COLO829 (cell line): ENCODE measurements at places on chromosomes 13 and 19.

GRCh38 chr13:50227361-50227760, 212.1 kb downstream of the KCNRG start:
- DNase-seq, result no peak

GRCh38 chr13:99448546-99448945, 52.7 kb upstream of the TM9SF2 start:
- no peak for DNase-seq

- no peak for DNase-seq
Observed at GRCh38 chr19:3125900-3126524, 9.8 kb upstream of the GNA15 start.

DNA sequence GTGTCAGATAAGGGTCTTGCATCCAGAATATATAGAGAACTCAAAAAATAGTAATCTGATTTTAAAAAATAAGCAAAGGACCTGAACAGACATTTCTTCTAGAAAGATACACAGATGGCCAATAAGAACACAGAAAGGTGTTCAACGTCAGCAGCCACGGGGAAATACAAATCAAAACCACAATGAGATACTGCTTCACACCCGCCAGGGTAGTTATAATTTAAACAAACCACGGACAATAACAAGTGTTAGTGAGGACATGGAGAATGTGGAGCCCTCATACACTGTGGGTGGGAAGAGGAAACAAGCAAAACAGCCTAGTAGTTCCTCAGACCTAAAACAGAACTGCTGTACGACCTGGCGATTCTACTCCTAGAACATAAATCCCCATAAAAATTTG, 26.7 kb upstream of the NAPA start:
- no peak for DNase-seq

DNA sequence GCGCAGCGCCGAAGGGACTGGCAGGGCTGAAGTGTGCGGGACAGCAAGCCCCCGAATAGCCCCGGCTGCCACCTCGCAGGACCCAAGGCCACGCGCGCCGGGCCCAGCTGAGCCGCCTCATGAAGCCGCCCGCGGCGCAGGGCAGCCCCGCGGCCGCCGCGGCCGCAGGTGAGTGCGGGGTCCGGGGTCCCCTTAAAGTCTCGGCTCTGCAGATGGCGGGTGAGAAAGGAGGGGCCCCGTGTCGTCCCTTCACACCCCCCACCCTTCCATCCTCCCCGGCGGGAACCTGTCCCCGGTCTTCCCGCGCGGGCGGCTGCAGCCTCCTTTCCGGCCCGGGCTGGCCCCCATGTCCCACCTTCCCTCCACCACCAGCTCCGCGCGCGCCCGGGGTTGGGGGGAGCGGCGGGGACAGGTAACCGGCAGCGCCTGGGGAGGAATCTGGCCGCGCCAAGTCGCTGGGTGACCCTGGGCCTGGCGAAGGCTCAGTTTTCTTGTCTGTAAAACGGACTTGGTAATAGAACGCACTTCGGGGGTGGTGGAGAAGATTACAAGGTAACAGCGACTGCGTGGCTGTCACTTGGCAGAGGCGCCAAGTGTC, 338 bp downstream of the RGCC start:
- DNase-seq, result no peak

DNA sequence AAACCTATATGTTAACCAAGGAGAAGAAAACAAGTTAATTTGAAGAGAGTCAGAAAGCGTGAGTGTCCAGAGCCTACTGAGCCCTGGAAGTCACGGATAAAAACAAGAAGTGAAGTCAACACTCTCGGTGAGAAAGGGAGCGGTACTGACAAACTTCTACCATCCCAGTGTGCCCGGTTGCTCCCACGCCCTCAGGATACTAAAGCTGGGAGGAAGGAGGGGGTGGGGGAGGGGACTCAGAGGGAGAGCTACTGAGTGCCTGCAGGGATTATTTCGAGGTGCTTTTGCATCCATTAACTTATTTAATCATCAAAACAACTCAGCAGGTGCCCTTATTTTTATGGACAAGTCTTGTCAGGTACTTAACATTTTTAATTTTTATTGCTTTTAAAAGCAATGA, 166.2 kb downstream of the ZIC5 start:
- DNase-seq, result no peak

DNA sequence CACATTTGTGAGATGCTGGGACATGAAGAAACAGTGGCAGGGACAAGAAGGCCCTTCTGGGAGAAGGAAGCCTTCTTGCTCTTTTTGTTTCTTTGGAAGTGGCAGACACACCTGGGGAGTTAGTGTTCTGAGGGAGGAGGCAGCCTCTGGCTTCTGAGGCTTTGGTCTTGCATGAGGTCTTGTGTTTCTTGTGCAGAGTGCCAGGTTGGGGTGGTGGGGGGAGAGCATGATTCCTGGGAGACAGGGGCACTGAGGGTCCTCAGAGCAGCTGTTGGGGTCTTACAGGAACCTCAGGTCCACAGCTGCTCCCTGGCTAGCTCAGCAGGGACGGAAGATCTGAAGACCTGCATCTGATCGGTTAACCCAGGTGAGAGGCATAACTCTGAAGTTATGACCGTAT, 167.5 kb upstream of the ZNF536 start:
- no peak for DNase-seq

GRCh38 chr19:43748205-43748594, 6.6 kb downstream of the SMG9 start:
- DNase-seq, result no peak

DNA sequence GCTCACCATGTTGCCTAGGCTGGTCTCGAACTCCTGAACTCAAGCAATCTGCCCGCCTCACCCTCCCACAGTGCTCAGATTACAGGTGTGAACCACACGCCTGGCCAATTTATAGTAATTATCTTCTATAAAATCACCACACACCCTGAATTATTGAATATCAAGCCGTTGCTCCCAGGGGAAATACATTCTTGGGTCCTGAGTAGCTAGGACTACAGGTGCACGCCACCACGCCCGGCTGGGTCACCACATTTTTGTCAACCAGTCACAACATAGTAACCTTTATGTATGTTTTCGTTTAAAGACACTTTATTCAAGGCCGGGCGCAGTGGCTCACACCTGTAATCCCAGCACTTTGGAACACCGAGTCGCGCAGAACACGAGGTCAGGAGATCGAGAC, 8.3 kb downstream of the CBLC start:
- no peak for DNase-seq

- DNase-seq, result no peak
Observed at GRCh38 chr19:47520343-47520806, 5.5 kb upstream of the NAPA start.

GRCh38 chr19:42311657-42312056, 1.5 kb upstream of the TMEM145 start:
- peak; percentile 82 for DNase-seq

GRCh38 chr13:111139873-111140561, 24.9 kb downstream of the ARHGEF7 start:
- no peak for DNase-seq

- no peak for DNase-seq
Observed at GRCh38 chr19:13796301-13797057, 1.2 kb downstream of the ZSWIM4 start.

GRCh38 chr19:37987356-37988332, 80.6 kb downstream of the SIPA1L3 start:
- no peak for DNase-seq

DNA sequence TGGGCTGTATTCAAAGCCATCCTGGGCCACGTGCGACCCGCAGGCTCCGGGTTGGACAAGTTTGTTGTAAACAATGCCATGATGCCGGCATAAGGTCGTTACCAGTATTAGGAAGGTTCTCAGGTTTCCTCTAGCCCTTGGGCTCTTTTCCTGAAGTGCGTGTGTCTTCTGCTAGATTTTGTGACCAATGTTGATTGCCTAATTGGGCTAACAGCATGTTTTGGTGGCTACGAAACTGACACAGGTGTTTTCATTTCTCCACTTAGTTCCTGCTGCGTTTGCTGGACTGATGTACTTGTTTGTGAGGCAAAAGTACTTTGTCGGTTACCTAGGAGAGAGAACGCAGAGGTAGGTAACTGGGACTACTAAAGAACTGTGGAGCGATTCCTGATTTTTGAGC, 20.3 kb downstream of the ALOX5AP start:
- no peak for DNase-seq

DNA sequence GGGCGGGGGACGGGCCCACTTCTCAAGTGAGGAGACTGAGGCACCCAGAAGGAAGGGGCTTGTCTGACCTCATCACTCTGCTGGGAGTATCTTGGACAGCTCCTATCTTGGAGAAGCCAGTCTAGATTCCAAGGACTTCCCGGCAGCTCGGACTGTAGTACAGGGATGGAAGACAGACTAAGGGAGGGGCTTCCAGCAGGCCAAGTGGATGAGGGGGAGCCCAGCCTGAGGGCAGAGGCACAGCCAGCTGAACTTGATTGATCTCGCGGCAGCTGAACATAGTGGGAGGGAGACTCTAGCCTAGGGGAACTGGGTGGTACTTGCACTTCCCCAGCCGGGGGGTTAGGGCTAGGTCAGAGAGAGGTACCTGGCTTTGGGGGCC, 711 bp downstream of the CILP2 start:
- DNase-seq, result no peak

- no peak for DNase-seq
Observed at GRCh38 chr13:25335856-25336255, 34.4 kb downstream of the NUP58 start.

DNA sequence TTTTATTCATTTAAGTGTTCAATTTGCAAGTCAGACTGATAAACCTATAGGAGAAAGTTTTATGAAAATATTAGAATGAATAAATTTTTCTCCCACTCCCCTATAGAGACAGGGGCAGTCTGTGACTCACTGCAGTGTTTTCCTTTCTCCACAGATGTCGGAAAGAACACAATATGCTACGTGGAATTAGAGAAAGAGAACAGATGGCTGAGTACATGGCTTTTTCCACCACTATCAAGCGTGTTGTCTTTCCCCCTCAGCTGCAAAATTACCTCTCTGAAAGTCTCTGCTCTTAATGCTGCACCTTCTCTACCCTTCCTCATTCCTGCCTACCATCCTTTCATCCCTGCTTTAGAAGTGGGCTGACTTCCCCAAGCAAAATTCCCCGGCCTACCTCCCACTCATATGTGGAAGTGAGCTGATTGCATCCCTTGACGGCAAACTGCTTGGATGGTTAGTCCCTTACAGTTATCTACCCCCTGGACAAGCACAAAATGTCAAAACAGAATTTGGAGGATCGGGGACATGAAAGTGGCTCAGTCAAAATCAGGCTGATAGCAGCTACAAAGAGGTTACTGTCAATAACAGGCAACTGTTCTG, 30.0 kb downstream of the FLT1 start:
- DNase-seq, result no peak

DNA sequence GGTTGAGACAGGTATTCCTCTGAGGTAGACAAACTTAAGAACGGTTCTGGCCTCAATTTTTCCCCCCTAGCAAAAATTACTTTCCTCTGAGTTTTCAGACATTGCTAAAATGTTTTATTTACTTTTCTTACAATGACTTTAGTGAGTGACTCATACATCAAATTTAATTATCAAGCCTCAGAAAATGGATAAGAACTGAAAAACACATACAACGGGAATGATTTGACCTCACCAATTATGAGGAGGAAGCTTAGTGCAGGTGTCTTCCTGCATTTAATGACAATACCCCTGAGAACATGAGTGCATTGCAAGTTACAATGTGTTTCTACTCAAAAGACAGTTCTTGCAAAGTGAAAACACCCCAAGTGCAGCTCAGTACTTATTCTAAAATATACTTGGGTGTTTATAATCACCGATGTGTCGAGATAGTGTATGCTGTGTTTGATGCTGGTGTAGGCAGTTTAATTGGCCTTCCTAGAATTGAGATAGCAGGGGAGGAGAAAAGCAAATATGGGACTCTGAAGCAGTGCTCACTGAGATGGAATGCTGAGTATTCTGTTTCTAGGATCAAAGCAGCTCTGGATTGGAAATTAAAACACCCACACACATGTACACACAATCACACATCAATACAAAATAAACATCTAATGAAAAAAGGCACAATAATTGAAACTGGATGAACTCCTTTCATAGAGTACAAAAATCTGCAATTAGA, 189.5 kb upstream of the SLC10A2 start:
- DNase-seq, result no peak

DNA sequence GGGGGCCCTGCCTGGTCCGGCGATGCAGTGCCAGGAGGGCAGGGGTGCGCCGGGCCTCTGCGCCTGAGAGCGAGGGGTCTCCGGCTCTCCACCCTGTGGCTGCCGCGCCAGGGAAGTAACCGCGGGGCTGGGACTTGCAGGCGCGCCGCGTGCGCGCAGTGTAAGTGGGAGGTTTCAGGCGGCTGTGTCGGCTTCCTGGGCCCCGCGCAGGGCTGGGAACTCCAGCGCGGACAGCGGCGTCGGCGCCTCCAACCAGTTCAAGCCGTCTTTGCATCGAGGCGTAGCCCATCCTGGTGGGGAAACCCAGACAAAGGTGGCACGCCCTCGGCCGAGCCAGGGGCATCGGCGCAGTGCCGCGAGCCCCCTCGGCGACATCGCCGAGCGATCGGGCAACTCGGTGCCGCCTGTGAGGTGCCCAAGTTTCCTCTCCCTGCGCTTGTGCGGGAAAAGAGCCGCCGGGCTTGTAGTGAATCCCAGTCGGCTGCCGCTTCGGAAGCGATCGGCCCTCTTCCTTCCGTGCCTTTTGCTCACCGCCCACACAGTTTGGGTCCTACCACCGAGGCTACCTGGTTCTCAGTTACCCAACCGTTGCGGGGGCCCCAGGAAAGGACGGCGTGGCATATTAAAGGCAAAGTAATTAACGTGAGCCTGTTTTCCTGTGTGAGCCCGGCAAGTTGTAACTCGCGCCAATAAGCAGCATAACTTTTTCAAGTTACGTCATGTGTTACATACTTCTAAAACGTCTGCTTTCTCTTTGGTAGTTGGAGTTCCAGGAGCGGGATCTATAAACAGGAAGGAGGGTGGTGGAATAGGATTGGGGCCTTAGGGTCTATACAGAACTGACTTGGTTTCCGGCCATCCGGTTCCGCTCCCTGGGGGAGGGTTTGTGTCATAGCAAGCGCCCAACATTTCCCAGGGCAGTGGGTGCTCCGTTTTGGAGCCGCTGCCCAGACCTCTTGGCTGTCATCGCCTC, 1.2 kb downstream of the LRCH1 start:
- peak; percentile 62 for DNase-seq

DNA sequence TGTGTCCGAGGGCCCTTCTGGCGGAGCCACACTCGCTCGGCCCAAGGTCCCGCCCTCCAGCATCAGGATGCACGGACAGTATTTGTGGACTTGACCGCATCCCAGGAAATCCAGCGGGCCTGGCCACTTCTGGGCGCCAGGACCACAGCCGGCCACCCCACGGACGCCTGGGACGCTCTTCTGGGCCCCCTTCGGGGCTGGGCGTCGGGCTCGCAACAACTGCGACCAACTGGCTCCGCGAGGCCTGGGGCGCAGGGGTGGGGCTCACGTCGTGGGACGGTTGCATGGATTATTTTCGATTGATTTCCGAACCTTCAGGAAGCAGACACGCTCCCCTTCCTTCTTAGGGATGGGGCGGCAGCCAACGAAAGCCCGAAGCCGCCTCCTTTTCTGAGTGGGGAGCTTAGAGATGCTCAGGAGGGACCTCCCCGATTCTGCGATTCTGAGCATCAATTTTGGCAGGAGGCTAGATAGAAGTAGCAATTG, 521 bp upstream of the NUP58 start:
- no peak for DNase-seq
